Activated B cell treated with CpG ODN at 0.5 μM for 24 hours (primary cell): ENCODE measurements at places on chromosomes 11 and 22. TPM values are rescaled to one million over a fixed set of nuclear protein-coding genes. Genes with fewer than 3 reads are reported as not detected.

The OR6A2 gene
- total RNA-seq = 0.18 and 0.20 TPM in 2 replicates

The CRYAB gene
- total RNA-seq = not detected in 2 replicates

The MUC6 gene
- total RNA-seq = not detected in 2 replicates

The APLNR gene
- total RNA-seq = not detected in 2 replicates

The UBQLNL gene
- total RNA-seq = 0.29 and 0.34 TPM in 2 replicates

The NXPE1 gene
- not detected in 2 replicates for total RNA-seq

The SPI1 gene
- total RNA-seq = 63.9 and 68.8 TPM in 2 replicates

The FOSL1 gene
- 1.0 and 1.4 TPM in 2 replicates for total RNA-seq

The NAALAD2 gene
- not detected in 2 replicates for total RNA-seq

The SYCE3 gene
- total RNA-seq = not detected in 2 replicates

The KLHDC7B gene
- 4.9 and 5.2 TPM in 2 replicates for total RNA-seq

The C11orf54 gene
- total RNA-seq = 23.7 and 30.1 TPM in 2 replicates

The OR51F1 gene
- not detected in 2 replicates for total RNA-seq

GRCh38 chr22:33303099-33303498 is 244.9 kb upstream of the SYN3 start:
- H3K36me3 ChIP-seq = peaks cover 2% of the 10 kb centered on the region
- H3K27me3 ChIP-seq = no peaks in the 10 kb centered on the region

DNA sequence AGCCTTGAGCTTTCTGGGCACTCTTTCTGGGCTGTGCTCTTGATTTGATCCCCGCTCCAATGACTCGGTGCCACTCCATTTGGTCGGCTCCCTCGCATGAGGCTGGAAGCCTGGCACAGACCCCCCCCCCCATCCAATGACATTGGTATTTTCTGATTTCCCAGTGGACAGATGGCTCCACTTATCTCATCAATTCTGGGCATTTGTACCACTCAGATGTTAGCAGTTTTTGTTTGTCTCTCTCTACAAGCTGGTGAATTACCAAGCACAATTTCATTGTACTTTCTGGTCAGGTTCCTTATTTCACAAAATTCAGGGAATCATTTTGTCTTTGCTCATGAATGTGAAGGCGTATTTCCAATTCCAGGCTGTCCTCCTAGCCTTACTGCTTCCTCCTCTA is 9.1 kb downstream of the DNAL4 start:
- H3K36me3 ChIP-seq = peaks cover 15% of the 10 kb centered on the region
- H3K27ac ChIP-seq = no peak overlapping the region
- DNase-seq = no peak
- H3K27me3 ChIP-seq = no peaks in the 10 kb centered on the region
- H3K4me3 ChIP-seq = no peak overlapping the region

GRCh38 chr22:35749808-35750207 is 32.1 kb downstream of the APOL5 start:
- H3K4me3 ChIP-seq = peak overlapping the region; percentile 53
- H3K27ac ChIP-seq = peak overlapping the region; percentile 24
- H3K36me3 ChIP-seq = no peaks in the 10 kb centered on the region
- peaks cover 62% of the 10 kb centered on the region for H3K27me3 ChIP-seq
- peak; percentile 42 for DNase-seq

GRCh38 chr11:133835593-133836548 is 9.4 kb downstream of the SPATA19 start:
- no peaks in the 10 kb centered on the region for H3K4me1 ChIP-seq
- H3K27ac ChIP-seq = no peak overlapping the region
- no peaks in the 10 kb centered on the region for H3K36me3 ChIP-seq
- H3K27me3 ChIP-seq = peaks cover 4% of the 10 kb centered on the region
- no peak for DNase-seq

- no peaks in the 10 kb centered on the region for H3K27me3 ChIP-seq
- H3K4me3 ChIP-seq = no peak overlapping the region
- H3K36me3 ChIP-seq = peaks cover 16% of the 10 kb centered on the region
- peaks cover 40% of the 10 kb centered on the region for H3K4me1 ChIP-seq
Observed at GRCh38 chr22:21942407-21943343, 10.0 kb downstream of the PPM1F start.

DNA sequence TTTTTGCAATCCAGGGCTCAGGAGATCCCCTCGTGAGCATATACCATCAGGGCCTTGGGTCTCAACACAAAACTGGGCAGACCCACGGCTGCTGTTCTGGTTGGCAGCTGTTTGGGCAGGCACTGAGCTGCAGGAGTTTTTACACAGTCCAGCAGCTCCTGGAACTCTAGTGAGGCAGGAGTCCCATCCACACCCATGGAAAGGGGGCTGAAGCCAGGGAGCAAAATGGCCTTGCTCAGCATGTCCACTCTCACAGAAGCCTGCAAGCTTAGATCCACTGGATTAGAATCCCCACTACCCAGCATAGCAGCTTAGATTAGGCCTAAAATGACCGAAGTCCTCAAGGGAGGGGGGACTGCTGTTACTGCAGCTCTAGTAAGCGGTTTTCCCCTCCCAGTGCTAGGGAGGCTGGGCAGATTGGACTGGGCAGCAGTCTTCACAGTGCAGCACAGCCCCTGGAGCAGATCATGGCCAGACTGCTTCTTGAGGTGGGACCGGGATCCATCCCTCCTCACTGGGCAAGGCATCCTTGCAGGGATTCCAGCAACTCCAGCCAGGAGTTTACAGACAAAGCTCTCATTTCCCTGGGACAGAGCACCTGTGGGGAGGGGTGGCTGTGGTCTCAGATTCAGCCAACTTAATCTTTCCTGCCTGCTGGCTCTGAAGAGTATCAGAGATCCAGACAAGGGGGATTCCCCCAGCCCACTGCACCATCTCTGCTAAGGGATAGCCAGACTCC is 36.4 kb upstream of the CARD16 start:
- no peak overlapping the region for H3K4me3 ChIP-seq
- H3K27me3 ChIP-seq = peaks cover 30% of the 10 kb centered on the region
- peaks cover 9% of the 10 kb centered on the region for H3K4me1 ChIP-seq
- no peak for DNase-seq
- no peak overlapping the region for H3K27ac ChIP-seq
- no peaks in the 10 kb centered on the region for H3K36me3 ChIP-seq

GRCh38 chr22:29078869-29079207 is 6.0 kb downstream of the KREMEN1 start:
- DNase-seq = no peak
- no peak overlapping the region for H3K27ac ChIP-seq
- peaks cover 6% of the 10 kb centered on the region for H3K4me1 ChIP-seq
- H3K4me3 ChIP-seq = no peak overlapping the region

- H3K4me1 ChIP-seq = no peaks in the 10 kb centered on the region
- H3K27ac ChIP-seq = no peak overlapping the region
- H3K27me3 ChIP-seq = peaks cover 5% of the 10 kb centered on the region
- no peak overlapping the region for H3K4me3 ChIP-seq
- no peaks in the 10 kb centered on the region for H3K36me3 ChIP-seq
- DNase-seq = no peak
Observed at GRCh38 chr22:47356511-47357011, 594.1 kb downstream of the TBC1D22A start.

- H3K27ac ChIP-seq = peak overlapping the region; percentile 41
- no peak for DNase-seq
- no peaks in the 10 kb centered on the region for H3K27me3 ChIP-seq
- no peaks in the 10 kb centered on the region for H3K36me3 ChIP-seq
- peaks cover 46% of the 10 kb centered on the region for H3K4me1 ChIP-seq
Observed at GRCh38 chr22:36554098-36554497, 25.1 kb upstream of the EIF3D start.

DNA sequence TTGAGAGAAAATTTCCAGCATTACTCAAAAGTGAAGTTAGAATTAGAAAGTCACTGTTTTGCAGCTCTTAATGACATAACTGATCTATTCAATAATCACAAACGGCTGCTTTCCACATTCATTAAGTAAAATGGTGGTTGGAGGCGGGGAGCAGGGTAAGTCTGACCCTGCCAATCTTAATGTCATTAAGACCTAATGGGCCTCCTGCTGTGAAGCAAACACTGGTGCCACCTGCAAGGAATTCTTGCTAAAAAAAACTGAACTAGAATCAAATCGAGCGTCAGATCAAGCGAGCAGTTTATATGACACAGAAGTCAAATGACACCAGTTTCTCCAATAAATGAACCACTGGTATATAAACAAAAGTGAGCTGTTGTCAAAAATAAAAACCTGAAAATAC is 351.5 kb downstream of the BRD1 start:
- H3K4me3 ChIP-seq = no peak overlapping the region
- no peak for DNase-seq
- H3K36me3 ChIP-seq = no peaks in the 10 kb centered on the region
- no peak overlapping the region for H3K27ac ChIP-seq

DNA sequence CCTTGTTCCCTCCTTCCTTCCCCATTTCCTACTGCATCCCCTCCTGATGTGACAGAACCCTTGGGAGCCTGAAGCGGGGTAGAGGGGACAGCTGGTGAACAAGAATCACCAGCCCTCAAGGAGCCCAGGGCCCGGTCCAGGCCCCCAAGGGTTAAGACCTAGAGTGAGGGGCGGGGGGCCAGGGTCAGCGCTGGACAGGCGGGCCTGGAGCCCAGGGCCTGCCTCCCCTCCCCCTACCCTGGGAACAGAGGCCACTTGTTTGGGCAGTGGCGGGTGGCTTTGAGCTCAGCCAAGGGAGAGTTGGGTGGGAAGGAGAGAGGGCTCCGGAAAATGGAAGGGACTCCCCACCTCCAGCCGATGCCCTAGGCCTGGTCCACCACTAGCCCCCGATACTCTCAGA is 2.1 kb downstream of the ARAP1 start:
- peaks cover 72% of the 10 kb centered on the region for H3K4me1 ChIP-seq
- no peaks in the 10 kb centered on the region for H3K27me3 ChIP-seq
- H3K4me3 ChIP-seq = no peak overlapping the region
- peak overlapping the region; percentile 73 for H3K27ac ChIP-seq

DNA sequence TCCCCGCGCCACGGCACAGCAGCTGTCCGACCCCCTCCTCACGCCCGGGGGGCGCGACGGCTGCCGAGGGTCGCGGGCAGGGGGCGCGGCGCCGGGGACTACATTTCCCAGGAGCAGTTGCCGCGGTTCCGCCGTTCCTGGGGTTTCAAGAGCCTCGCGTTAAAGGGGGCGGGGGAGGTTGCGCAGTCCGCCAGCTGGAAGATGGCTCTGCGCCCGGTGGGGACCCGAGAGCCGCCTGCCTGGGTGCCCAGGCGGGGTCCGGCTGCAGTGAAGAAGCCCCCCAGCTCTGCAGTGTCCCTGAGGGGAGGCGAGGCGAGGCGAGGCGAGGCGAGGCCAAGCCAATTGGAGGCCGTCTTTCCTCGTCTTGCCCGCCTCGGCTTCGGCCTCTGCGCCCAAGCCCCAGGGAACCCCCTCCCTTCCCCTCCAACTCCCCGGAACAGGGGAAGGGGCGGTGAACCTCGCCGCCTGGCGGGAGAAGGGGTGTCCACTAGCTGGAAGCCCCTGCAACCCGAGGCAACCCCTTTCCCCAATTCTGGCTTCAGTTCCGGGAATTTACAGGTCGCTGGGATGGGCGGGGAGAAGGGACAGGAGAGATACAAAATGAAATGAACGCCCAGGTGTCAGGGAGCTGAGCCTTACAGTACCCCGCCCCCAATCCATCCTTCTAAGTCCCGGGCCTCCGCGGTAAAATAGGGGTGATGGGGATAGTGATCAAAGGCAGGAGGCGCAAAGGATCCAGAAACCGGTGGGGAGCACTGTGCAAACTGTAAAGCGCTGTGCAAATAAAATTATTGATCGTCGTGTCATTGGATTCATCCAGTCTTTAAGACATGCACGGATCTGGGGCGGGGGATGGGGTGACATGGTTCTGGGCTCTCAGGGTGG is 5.2 kb upstream of the GCAT start:
- H3K36me3 ChIP-seq = no peaks in the 10 kb centered on the region
- peak overlapping the region; percentile 12 for H3K4me3 ChIP-seq
- peaks cover 42% of the 10 kb centered on the region for H3K27me3 ChIP-seq
- peaks cover 45% of the 10 kb centered on the region for H3K4me1 ChIP-seq
- no peak for DNase-seq
- H3K27ac ChIP-seq = no peak overlapping the region

DNA sequence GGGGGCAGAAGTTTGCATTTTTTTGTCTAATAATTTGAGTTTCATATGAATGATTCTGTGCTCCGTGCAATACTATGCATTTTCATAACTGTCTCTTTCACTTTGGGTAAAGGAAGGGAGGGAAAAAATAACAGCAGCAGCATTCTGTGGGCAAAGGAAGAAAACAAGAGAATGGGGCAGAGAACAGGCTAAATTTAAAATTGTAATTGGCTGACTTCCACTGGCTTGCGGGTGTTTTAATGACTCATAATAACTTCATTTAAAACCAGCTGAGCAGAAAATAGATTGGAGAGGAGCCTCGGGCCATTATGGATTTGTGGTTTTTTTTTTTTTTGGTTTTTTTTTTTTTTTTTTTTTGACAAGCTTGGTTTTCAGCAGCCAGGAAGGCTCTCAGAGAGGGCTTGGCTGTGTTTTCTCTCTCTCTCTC is 107.4 kb downstream of the ZBTB16 start:
- H3K36me3 ChIP-seq = no peaks in the 10 kb centered on the region
- peak overlapping the region; percentile 71 for H3K27ac ChIP-seq
- H3K4me1 ChIP-seq = peaks cover 88% of the 10 kb centered on the region
- no peak for DNase-seq
- H3K4me3 ChIP-seq = peak overlapping the region; percentile 65

GRCh38 chr11:36751335-36751781 is 153.3 kb upstream of the RAG2 start:
- DNase-seq = no peak
- no peak overlapping the region for H3K27ac ChIP-seq
- no peaks in the 10 kb centered on the region for H3K36me3 ChIP-seq
- no peak overlapping the region for H3K4me3 ChIP-seq

- H3K4me3 ChIP-seq = peak overlapping the region; percentile 100
- H3K36me3 ChIP-seq = peaks cover 41% of the 10 kb centered on the region
- peak; percentile 74 for DNase-seq
- peak overlapping the region; percentile 99 for H3K27ac ChIP-seq
- H3K27me3 ChIP-seq = no peaks in the 10 kb centered on the region
- H3K4me1 ChIP-seq = peaks cover 55% of the 10 kb centered on the region
Observed at GRCh38 chr11:118790357-118791110, 430 bp downstream of the DDX6 start.

DNA sequence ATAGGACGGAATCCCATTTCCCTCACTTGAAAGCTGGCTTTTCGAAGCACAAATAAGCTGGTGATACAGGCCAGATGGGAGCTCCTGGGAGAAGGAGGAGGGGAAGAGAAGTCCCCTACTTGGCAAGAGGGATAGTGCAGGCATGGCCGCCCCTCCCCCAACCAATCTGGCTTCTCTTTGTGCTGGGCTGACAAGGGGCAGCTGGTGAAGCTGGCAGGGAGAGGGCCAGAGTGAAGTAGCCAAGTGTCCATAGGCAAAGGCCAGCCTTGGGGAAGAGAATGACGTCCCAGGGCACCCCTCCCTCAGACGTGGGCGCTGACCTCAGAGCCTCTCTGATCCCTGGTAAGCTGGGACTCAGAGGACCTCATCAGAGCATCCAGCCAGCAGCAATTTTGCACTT is 78.7 kb upstream of the GRAMD1B start:
- DNase-seq = no peak
- no peaks in the 10 kb centered on the region for H3K36me3 ChIP-seq
- H3K27ac ChIP-seq = no peak overlapping the region
- no peaks in the 10 kb centered on the region for H3K4me1 ChIP-seq
- peaks cover 3% of the 10 kb centered on the region for H3K27me3 ChIP-seq

DNA sequence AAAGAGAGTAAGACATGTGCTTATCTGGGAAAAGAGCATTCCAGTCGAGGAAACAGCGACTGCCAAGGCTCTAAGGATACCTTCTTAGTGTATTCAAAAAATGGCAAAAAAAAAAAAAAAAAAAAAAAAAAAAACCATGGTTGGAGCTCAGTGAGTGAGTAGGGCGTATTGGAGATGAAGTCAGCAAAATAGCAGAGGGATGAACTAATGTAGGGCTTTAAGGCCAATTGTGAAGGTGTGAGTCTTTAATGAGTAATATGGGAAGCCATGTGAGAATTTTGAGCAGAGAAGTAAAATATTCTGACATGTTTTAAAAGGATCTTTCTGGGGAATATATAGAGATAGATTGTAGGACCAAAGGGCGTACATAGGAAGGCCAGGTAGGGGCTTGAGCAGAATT is 498.6 kb upstream of the ISX start:
- H3K4me3 ChIP-seq = no peak overlapping the region
- H3K36me3 ChIP-seq = no peaks in the 10 kb centered on the region
- no peaks in the 10 kb centered on the region for H3K4me1 ChIP-seq
- no peak overlapping the region for H3K27ac ChIP-seq
